ENCODE measurements at places on chromosomes 16 and 17.

GRCh38 chr17:42623732-42624596 lies 14.5 kb downstream of the TUBG1 start:
- DNase-seq = no peak

DNA sequence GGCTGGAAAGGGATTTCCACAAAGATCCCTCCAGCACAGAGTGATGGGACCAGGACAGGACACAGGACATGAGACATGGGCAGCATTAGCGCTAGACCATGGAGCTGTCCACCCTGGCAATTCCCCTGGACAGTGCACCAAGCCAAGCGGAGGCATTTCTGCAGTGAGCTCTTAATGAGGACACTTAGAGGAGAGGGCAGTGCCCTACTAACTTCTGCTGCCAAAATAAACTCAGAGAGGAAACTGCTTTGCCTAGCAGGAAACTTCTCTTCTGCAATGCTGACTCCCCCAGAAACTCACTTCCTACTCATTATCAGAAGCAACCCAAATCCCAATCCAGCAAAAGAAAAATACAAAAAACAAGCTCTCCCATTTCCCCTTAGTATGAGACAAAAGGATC lies 119.2 kb downstream of the HS3ST2 start:
- DNase-seq = no peak

DNA sequence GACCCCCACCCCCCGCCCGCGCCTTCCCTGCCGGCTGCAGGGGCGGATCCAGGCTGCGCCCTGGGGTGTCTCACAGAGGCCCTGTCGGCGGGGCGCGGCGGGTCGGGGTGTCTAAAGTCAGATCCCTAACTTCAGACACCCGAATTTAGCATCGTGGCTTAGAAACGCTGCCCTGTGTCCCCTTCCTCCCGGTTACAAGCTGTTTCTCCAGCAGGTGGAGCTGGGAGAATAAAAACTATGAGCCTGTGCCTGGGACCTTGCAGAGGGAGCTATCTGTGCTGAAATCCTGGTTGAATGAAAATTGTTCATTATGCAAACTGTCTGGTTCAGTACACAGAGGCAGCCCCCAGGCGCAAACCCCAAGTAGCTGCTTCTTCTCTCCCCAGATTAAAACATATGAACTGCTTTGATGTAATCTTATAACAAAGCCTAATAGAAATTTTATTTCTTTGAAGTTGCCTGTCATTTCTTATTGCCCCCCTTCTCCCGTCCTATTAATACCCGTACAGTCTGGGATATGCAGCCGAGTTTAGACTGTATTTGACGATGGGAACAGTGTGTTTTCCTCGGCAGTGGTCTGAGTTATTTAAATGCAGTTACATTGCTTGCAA lies 79.0 kb downstream of the RPA1 start:
- no peak for DNase-seq

DNA sequence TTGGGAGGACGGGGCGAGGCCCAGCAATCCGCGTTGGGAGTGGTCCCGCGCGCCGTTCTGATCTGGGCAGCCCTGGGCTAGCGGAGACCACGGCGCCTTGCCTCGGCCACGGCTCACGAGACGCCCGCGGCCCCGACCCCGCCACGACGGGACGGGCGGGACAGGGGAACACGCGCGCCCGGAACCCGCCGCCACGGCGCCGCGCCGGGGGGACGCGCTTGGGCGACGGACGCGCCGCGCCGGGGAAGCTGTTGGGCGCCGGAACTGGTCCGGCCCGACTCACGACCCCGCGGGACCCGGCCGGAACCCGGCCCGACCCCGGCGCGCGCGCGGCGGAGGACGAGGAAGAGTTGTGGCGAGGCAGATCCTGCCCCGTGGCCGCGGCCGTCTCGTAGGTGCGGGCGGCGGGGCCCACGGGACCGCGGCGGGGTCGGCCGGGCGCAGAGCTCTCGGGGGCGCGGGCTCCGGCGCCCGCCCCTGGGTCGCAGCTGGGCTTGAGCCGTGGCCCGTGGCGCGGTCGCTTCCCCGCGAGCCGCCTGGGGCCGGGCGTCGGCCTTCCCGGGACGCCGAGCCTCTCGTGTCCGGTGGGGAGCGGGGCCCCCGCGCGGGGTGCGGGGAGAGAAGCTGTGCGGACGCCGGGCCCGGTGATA lies at the start of gene ACSF3:
ACSF3 (plus strand) TSS at position 251 of the 650 bp plus-strand sequence. CDS start 6,830 bp downstream, outside the sequence.
- peak; percentile 42 for DNase-seq

GRCh38 chr17:49486012-49486641 lies 9.0 kb upstream of the NGFR start:
- DNase-seq = no peak

GRCh38 chr17:10046786-10047785 lies 142.0 kb upstream of the RCVRN start:
- no peak for DNase-seq

GRCh38 chr17:73410586-73411312 lies 98.9 kb upstream of the CDC42EP4 start:
- no peak for DNase-seq

GRCh38 chr17:57900991-57901743 lies 51.3 kb upstream of the MRPS23 start:
- no peak for DNase-seq

- DNase-seq = no peak
These were observed 75.9 kb downstream of the USP22 start for GRCh38 chr17:20966870-20967269.

DNA sequence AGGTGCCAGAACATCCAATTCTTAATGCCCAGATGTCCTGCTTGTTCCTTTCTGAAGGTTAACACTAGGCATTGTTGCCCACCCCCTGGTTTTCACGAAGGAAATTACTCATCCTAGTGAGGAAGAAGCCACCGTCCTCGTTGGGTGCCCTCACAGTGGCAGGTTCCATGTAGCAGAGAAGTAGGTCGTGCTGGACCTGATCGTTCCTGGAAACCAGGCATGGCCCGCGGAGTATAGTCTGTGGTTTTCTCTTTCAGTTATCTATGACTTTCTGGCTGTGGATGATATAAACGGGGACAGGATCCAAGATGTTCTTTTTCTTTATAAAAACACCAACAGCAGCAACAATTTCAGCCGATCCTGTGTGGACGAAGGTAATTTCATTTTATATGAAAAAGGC lies 16.5 kb downstream of the RGS11 start:
- DNase-seq = no peak

- no peak for DNase-seq
These were observed 119.0 kb upstream of the HS3ST2 start for GRCh38 chr16:22694887-22695382.

- no peak for DNase-seq
These were observed 308.1 kb upstream of the ZFHX3 start for GRCh38 chr16:73355981-73356380.

GRCh38 chr17:20046629-20047028 lies 37.5 kb downstream of the SPECC1 start:
- no peak for DNase-seq

DNA sequence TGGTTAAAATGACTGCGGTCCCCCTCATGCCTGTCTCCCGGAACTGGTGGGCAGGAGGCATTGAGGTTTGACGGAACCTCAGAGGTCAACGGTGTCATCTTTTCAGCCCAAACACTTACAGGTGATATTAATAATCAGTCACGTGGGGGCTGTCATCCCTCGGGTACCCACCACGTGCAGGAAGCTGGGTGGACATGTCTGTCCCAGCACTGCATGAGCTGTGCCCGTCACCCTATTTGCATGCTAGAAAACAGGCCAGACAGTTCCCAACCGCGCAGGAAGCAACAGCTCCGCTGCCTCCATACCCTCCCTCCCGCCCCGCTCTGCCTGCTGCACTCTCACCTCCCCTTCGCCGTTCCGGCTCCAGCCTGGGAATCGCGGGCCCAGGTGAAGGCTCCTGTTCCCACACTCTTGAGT lies 1.4 kb downstream of the SYNGR3 start:
- no peak for DNase-seq

- DNase-seq = no peak
These were observed 54.9 kb downstream of the HS3ST3A1 start for GRCh38 chr17:13546851-13547250.

DNA sequence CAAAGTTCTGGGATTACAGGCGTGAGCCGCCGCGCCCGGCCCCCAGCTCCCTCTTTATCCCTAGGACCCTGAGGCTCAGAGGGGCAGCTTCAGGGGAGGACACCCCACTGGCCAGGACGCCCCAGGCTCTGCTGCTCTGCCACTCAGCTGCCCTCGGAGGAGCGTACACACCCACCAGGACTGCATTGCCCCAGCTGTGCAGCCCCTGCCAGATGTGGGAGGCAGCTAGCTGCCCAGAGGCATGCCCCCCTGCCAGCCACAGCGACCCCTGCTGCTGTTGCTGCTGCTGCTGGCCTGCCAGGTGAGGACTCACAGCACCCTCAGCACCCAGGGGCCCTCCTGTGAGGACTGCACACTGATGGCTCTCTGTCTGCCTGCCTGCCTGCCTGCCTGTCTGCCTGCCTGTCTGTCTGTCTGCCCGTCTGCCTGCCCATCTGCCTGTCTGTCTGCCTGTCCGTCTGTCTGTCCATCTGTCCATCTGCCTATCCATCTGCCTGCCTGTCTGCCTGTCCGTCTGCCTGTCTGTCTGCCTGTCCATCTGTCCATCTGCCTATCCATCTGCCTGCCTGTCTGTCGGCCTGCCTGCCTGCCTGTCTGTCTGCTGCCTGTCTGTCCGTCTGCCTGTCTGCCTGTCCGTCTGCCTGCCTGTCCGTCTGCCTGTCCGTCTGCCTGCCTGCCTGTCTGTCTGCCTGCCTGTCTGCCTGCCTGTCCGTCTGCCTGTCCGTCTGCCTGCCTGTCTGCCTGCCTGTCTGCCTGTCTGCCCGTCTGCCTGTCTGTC lies 5.0 kb downstream of the GCGR start:
- no peak for DNase-seq

DNA sequence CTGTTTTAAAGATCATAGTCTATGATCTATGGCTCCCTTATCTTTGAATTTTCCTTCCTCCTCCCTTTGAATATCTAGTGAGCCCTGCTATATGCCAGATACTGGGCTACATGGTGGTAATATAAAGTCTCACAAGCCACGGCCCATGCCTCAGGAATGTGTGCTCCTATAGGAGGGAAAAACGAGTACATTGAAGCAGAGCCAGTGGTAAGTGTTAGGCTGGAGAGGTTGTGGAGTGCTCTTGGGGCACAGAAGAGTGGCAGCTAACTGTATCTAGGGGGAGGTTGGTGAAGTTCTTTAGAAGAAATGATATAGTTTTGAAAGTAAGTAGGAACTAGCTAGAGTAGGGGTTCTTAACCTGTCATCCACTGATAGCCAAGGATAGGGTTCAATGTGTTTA lies 105.8 kb upstream of the PMFBP1 start:
- DNase-seq = no peak

GRCh38 chr17:5785338-5785737 lies 201.0 kb upstream of the NLRP1 start:
- no peak for DNase-seq

- no peak for DNase-seq
These were observed 39.0 kb downstream of the ZNF423 start for GRCh38 chr16:49816875-49817274.

GRCh38 chr17:71521724-71522123 lies 599.1 kb upstream of the SOX9 start:
- DNase-seq = no peak

DNA sequence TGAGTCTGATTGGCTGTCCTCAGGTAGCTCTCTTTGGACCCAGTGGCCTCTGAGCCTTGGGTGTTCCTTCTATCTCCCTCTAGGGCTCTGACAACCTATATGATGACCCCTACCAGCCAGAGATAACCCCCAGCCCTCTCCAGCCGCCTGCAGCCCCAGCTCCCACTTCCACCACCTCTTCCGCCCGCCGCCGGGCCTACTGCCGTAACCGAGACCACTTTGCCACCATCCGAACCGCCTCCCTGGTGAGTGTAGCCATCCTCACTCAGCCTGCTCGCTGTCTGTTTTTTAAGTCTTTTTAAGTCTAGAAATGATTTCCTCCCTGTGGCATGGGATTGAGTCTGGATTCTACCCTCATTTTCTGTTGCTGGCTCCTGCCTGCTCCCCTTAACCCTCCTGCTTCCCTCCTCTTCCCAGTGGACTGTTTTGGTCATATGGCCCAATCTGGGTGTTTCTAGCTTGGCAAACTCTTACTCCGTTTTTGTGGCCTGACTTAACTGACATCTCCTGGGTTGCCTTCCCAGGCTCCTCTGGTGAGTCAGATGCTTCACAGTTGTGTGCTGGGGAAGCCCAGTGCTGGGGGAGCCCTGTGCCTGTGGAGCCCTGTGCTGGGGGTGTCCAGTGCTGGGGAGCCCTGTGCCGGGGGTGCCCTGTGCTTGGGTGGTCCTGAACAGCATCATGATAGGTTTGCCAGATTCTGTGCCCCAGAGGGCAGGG lies 9.9 kb downstream of the TAOK2 start:
- no peak for DNase-seq

DNA sequence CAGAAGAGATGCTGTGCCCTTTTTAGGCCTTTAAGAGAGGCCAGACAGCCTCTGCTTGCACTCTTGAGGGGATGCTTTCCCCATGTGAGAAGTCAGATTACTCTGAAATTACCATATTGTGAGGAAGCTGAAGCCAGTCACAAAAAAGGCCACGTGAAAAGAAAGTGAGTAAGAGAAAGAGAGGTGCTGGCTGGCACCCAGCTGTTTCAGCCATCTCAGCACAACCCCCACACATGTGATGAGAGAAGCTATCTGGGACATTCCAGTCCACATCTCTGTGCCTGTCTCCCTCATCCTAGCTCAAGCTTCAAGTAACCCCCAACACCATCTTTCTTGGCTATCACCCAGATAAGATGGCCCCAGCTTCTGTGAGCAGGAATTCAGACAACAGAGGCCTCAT lies 131.4 kb downstream of the HS3ST2 start:
- DNase-seq = no peak

- DNase-seq = no peak
These were observed 34.6 kb upstream of the IRX6 start for GRCh38 chr16:55289353-55289752.

DNA sequence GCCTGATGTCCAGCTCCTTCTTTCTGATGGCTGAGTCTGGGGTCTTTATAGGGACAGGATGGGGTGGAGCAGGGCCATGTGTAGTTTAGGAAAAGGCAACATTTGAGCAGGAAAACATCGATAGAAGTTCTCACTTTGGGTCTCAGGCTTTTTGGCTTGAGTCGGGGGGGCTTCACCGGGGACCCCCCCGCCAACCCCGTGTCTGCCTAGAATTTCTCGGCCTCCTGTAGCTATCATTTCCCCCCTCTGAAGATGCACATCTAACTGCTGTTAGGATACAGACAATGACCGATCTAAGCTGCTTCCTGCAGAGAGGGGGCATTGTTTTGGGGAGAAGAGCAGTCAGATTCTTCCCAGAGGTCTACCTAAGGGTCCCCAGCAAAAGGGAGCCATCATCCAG lies 16.7 kb upstream of the ZNHIT3 start:
- DNase-seq = no peak

- no peak for DNase-seq
These were observed 38.8 kb downstream of the SDK2 start for GRCh38 chr17:73605444-73605843.

Data from stimulated activated CD8-positive, alpha-beta memory T cell treated with anti-CD3 and anti-CD28 coated beads, Interleukin-12 subunit alpha, Interleukin-12 subunit beta, amount 100 ng/mL, for 1 hour (primary cell).